ENCODE measurements at places on chromosomes 2 and 18.

DNA sequence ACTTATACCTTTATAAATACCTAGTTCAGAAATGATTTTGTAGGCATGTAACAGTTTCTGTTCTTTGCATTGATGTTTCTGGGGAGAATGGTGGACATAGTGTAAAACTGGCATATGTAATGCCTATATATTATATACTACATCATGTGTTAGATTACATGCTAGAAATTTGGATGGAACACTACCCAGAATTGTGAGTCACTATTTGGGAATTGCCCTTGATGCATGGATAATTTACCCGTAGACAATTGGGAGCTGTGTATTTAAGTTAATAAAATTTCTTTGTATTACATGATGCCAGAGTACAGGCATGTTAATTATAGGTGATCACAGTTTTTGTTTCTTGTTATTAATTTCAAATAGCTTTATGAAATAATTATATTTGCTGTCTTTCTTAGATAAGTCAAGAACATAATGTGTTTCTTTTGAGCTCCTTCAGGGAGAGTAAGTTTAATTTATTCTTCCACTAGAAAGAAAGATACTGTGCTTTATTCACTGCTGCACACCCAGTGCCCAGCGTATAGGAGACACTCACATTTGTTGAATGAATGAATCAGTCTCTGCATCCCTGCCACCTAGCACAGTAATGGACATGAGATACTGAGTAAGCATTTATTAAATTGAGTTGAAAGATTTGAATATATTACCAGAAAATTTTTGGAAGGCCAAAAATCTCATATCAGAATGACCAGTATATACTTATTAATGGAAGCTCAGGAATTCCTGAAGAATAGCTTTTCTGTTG is 16.9 kb downstream of the ACSL3 start:
- no peak for DNase-seq

DNA sequence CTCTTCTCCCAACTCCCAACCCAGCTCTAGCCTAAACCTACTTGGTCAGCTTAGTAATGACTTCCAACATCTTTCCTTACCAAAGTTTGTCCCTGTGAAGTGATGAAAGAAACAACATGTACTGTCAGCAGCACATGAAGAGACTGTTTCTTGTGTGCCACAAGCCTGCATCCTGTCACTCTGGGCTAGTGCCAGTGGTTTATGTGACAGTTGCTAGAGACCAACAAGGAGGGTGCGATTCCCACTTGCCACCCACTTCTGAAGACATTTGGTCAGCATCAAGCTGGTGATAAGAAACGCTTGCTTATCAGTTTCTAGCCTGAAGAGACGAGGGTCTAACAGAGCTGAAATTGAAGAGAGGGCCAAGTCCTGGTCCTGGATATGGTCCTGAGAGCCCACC is 132.6 kb downstream of the COL4A4 start:
- DNase-seq, result no peak

DNA sequence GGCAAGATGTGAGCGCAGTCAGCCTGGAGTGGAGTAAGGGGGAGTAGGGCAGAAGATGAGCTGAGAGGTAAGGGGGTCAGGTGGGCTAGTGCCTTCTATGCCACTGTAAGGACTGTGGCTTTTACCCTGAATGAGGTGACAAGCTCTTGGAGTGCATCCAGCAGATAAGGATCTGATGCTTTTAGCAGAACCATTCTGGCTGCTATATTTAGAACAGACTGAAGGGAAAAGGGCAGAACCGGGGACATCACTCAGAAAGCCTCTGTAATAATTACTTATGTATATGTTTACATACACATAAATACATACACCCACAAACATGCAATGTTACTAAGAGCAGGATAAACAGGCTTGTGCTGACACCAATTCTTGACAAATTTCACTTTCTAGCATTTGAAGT is 124.8 kb downstream of the DTNB start:
- DNase-seq, result no peak

DNA sequence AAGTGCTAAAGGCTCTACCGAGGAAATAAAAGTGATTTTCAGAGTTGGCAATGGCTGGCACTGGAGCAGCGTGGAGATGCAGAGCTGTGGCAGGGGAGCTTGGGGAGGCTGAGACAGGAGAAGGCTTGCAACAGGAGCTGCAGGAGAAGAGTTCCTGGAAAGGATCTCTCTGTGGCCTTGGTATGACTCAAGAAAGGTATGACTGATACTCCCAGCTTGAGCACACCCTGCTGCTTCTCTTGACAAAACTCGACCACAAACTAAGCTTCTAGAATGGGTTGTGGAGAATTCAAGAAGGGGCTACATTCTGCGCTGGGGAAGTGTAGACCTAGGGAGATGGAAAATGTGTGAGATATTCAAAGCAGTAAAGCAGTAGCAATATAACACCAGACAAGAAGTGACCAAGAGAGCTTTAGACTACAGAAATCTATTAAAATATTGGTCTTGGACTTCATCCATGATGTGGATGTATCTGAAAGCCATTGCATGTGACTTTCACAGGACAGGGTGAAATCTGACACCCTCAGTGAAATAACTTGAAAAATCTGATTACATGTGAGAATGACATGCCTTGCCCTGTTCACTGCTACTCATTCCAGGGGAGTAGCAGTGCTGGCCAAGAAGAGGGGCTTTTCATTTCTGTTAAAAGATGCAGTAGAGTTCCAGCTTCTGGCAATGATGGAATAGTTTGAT is 41.5 kb downstream of the SUCLG1 start:
- peak; percentile 38 for DNase-seq

- no peak for DNase-seq
Measured at GRCh38 chr2:18251486-18251885, 309.0 kb downstream of the RDH14 start.

- peak; percentile 67 for DNase-seq
Measured at GRCh38 chr18:22676423-22676822, 256.7 kb upstream of the RBBP8 start.

GRCh38 chr2:5176764-5177163 is 515.4 kb upstream of the SOX11 start:
- DNase-seq, result no peak

DNA sequence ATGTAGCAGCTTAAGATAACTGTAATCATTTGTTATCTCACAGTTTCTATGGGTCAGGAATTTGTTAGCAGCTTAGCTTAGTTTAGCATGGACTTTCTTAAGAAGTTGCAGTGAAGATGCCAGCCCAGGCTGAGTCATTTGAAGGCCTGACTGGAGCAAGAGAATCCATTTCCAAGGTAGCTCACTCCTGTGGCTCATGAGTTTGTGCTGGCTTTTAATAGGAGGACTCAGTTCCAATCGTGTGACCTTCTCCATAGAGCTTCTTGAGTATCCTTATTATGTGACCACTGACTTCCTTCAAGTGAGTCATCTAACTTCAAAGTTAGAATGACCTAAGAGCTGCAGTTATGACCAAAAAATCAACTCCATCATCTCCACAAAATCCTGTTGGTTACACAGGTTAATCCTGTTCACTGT is 1.4 kb downstream of the GPATCH11 start:
- peak; percentile 64 for DNase-seq

DNA sequence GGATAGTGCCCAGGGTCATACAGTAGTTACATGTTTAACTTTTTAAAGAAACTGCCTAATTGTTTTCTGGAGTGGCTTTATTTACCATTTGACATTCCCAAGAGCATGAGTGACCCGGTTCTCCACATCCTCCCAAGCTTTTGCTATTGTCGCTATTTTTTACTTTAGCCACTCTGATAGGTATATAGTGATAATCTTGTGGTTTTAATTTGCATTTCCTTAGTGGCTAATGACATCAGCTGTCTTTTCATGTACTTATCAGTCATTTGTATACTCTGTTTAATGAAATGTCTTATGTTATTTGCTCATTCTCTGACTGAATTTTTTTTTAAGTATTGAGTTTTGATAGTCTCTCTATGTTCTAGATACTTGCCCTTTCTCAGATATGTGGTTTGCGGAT is 109.7 kb upstream of the HS6ST1 start:
- DNase-seq, result no peak

DNA sequence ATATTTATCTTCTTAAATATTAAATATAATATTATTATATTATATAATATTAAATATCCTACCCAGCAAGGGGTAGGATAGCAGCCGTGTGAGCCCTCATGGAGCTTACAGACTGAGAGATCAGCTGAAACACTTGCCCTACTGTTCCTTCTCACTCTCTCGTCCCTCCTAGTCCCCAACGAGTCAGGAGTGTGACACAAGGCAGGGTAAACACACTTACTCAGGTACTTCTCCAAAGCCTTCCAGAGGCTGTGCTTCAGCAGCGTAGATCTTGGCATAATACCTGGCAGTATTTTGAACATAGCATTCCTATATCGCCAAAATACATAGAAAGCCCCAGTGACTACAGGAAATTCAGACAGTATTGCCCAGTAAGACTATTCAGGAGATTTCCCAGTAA is 114.1 kb downstream of the ALPK2 start:
- DNase-seq, result no peak

GRCh38 chr2:105718846-105719481 is 25.7 kb upstream of the NCK2 start:
- no peak for DNase-seq

DNA sequence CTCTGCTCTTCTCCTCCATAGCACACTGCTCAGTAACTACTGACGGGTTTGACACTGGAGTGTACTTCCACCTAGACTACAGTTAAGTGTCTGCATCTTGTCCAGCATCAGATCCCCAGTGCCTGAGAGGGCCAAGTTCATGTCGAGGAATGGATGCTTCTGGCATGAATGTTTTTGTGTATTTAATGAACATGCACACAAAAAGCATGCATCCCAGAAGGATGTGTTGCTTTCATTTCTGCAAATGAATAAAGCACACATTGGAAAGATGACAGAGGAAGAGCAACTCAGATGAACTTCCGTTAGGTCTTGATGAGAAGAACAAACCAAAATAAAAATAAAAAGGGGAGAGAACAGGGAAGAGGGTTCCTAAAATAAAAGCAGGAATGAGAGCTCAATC is 27.9 kb downstream of the C2orf49 start:
- no peak for DNase-seq

GRCh38 chr2:218860950-218861381 is 1.4 kb downstream of the WNT6 start:
- DNase-seq, result peak; percentile 47

DNA sequence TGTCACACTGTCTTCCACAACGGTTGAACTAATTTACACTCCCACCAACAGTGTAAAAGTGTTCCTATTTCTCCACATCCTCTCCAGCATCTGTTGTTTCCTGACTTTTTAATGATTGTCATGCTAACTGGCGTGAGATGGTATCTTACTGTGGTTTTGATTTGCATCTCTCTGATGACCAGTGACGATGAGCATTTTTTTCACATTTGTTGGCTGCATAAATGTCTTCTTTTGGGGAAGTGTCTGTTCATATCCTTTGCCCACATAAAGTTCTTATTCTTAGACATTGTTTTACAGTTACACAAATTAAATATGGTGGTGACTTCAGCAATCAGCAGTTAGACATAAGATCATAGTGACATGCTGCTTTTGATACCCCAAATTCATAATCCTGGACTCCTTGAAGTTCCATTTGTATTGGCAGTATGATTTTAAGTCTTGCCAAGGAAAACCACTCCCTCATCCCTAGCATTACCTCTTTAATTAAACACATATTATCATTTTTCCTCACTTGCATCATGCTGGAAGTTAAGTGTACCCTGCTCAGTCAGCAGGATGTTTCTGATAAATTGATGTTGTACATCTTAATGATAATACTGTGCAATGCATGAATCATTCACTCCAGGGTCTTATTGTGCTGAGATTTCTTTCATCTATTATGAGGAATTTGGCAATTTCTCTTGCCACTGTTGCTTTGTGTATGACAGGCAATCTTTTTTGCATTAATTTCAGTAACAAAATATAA is 67.6 kb upstream of the STAT1 start:
- no peak for DNase-seq

DNA sequence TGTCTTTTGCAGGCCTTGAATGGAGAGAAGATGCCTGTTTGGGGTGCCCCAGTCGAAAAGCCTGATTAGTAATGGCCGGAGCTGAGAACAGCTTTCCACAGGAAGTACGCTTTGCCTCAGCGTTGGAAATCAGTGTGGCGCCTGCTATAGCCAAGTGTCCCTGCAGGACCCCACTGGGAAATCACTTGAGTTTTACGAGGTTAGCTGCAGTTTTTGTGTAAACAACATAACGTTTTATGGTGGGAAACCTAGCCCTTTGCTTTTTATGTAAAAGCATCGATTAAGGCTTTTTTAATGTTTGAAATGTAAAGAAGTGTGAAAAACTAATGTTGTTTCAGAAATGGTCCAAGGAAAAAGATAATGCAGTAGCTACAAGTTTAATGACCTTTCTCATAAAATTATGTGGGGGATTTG is 234.2 kb downstream of the TTC32 start:
- no peak for DNase-seq

- no peak for DNase-seq
Measured at GRCh38 chr2:228348516-228349064, 167.1 kb upstream of the SPHKAP start.

DNA sequence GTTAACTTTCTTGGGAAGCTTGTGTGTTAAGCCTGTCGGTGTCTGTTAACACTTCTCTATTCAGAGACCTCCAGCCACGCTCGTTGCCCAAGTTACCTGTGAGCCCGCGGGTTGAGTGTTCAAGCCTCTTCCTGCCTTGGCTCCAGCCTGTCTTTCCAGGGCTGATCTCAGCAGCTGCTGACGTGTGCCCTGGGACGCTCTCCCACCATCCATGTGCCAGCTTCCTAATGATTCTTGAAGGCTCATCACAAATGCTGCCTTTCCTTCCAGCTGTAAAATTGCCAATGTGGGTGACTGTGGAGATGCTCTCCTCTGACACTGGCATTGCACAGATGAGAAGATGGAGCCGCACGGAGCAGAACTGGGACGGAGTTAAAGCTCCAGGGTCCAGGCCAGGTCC is 6.1 kb downstream of the RNF144A start:
- no peak for DNase-seq

DNA sequence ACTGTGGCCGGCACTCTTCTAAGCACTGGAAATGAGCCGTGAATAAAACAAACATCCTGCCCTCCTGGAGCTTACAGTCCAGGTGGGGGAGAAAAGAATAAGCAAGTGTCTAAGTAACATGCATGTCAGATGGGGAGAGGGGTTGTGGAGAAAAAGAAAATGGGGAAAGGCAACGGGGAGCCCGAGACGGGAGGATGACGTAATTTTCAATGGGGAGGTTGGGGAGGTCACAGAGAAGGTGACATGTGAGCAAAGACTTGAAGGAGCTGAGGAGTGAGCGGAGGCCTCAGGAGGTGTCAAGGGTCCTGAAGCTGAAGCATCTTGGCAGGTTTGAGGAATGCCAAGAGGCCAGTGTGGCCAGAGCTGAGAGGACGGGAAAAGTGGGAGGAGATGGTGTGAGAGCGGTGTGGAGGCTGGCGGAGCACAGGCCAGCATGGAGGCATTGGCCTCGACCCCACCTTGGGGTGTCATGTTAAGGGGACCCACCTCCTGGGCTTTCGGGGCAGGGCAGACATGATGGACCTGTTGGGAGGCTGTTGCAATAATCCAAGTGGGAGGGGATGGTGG is 15.0 kb upstream of the NTSR2 start:
- no peak for DNase-seq
